ENCODE measurements at places on chromosomes 5 and 9.
A peak's percentile ranks its signal among the peaks of the same experiment; 100 is the strongest.

GRCh38 chr9:134301387-134302129 lies 24.7 kb upstream of the RXRA start:
- no peak for DNase-seq

- DNase-seq = no peak
Observed at GRCh38 chr9:135095470-135096407, 8.3 kb downstream of the OLFM1 start.

DNA sequence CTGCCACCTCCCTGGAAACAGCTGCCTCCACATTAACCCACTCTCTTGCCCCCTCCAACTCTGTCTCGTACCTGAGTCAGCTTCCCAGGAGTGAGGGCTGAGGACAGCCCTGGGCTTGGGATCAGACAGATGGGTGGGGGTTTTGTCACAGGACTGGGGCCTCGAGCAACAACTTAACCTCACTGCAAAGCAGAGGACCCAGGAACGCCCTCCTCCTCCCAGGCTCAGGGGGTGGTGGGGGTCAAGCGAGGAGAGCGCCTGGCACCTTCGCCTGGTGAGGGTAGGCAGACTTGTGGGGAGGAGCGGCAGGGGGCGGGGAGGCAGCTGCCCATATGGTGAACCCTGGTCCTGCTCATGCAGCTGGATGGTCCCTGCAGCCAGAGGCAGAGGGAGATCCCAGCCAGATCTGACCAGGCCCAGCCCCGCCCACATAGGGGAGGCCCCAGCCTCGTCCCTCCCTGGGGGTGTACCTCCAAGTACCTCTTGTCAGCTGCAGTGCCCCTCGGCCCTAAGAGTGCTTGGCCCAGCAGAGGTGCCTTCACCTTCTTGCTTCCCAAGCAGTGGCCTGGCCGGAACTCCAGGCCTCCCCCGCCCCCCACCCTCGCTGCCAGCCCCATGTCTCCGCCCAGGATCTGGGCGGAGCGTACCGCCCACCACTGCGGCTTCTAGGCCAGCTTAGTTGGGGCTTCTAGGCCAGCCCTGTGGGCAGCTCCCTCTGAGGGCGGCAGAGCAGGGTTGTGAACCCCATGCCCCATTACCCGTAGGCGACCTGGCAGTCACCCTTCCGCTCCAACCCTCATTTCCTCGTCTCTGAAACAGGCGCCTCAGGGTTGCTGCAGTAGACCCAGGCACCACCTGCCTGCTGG lies at the start of gene SARDH:
Gene SARDH (minus strand): TSS at position 579 of the 866 bp plus-strand sequence. CDS start 4,179 bp downstream, outside the sequence.
- DNase-seq = peak; percentile 57

DNA sequence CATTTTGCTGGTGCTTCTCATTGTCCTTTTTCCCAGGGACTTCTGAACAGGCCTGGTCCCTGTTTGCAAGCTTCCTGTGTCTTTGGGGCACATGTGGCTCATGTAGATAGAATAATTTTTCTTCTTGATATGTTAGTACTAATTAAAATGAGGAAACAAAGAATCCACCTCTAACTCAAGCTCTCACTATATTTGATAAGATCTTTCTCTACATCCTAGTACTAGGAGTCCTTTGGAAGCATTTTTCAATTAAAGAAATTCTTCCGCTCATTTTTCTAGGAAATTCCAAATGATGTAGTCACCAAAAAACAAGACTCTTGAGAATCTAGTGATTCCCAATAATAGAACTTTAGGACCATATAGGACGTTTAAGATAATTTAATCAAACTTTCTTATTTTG lies 165.3 kb downstream of the SEC61B start:
- no peak for DNase-seq

- no peak for DNase-seq
Observed at GRCh38 chr9:115891929-115892328, 261.7 kb upstream of the PAPPA start.

DNA sequence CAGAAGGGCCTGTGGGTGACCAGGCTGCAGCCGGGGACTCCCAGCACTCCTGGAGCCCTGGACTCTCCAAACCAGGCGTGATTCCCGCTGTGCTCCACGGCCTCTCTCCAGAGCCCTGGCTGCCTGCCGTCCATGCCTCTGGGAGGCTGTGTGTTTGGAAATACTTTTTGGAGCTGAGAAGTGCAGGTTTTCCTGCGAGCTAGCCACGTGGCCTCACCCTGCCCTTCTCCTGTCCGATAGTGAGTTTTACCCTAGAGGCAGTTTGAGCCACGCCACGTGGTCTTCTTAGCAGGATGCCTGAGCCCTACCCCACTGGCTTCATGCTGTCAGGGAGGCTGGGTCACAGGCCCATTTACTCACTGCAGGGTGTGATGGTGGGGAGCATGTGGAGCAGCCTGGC lies 71.3 kb downstream of the COL5A1 start:
- DNase-seq = no peak

GRCh38 chr5:24110004-24110615 lies 534.7 kb downstream of the CDH10 start:
- DNase-seq = peak; percentile 65

DNA sequence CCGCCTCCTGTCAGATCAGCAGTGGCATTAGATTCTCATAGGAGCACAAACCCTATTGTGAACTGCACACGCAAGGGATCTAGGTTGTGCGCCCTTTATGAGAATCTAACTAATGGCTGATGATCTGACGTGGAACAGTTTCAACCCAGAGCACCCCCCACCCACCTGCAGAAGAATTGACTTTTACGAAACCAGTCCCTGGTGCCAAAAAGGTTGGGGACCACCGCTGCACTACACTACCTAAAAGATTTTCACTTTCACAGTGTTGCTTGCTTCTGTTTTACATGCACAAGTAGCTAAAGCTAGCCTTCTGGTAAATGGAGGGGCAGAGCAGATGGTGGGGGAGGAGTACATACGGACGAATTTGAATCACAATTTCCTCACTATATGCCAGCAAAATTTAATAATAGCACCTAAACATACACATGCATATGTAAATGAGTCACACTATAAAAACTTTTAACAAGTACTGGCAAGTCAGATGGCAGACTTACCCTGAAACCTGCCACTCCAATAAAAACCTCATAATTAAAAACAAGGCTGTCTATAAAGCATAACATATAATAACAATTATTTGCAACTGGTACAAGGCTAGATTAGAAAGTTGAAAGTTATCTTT lies 24.0 kb upstream of the CDKN2B start:
- no peak for DNase-seq

DNA sequence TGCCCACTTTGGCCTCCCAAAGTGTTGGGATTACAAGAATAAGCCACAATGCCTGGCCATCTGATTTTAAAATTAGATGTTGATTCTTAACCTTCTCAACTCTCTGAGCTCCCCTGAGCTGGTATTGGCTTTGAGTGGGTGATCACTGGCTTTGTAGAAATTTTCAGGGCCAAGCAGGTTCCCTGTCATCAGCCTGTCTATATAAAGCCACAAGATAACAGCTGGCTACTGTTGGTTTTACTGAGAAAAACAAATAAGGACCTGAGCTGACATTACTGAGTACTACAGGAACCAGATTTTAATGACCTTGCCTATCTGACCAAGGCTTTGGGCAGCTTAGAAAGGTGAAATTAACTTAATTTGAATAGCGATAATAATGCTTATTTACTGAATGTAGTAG lies 153.6 kb downstream of the MSX2 start:
- DNase-seq = no peak

GRCh38 chr5:139049780-139050179 lies 148.4 kb downstream of the SIL1 start:
- DNase-seq = no peak

GRCh38 chr5:10654566-10654965 lies 90.7 kb downstream of the ANKRD33B start:
- no peak for DNase-seq

- DNase-seq = peak; percentile 78
Observed at GRCh38 chr9:96644137-96644536, 11.0 kb downstream of the PRXL2C start.

DNA sequence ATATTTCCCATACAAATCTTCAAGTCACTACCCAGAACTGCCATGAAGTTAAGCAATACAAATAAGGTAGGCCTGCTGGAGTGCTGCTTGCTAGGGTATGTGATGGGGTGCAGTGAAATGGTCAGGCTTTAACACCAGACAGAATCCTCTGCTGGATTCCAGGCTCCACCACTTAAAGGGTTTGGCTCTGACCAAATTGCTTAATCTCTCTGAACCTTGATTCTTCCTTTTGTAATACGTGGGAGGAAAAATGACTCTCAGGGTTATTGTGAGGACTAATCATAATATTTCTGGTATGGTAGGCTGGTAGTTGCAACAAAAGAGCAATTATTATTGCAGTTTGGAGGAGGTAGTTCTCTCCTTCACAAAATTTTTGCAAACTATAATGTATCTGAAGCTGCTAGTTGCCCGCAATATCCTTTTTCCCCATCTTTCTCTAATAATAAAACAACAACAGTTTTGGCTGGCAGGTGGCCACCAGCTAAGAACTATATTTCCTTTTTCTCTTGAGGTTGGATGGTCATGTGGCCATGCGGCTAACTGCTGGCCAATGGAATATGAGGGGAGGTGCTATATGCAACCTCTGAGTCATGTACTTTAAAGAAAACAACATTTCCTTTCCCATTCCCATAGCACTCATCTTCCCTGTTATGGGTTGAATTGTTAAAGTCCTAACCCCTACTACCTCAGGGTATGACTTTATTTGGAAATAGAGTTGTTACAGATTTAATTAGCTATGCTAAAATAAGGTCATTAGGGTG lies 44.1 kb downstream of the CCL28 start:
- DNase-seq = no peak

GRCh38 chr5:3007577-3007976 lies 256.1 kb upstream of the IRX2 start:
- no peak for DNase-seq

DNA sequence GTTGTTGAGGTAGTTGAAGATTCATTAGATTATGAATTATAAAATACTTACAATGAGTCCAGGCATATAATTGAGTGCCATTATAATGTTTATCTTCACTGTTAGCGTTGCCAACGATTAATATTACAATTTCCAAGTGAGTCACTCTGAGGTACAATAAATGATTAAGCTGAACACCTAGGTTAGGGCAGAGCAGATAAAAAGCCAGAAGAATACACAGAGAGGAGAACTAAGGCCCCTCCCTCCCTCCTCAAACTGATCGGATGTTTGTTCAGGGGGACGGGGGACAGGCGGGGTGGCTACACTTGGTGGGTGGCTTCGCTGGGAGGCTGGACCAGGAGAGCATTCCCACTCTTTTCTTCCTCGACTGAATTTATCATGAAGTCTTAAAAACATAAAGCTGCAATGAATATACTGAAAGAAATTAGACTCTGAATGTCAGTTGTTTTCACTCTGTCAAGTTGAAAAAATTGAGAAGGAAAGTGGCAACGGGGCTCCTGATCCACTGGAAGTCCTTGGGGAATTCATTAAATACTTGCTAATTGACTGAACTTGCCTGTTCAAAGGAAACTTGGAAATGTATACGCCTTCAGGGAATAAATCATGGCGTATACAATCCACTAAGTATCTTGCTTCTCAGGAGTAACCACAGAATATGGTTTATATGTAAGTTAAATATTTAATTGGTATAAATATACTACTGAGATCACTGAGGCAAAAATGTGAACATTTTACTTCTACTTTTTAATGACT lies 198.1 kb downstream of the TSSK1B start:
- no peak for DNase-seq

- no peak for DNase-seq
Observed at GRCh38 chr5:114362197-114362976, 517 bp downstream of the KCNN2 start.

DNA sequence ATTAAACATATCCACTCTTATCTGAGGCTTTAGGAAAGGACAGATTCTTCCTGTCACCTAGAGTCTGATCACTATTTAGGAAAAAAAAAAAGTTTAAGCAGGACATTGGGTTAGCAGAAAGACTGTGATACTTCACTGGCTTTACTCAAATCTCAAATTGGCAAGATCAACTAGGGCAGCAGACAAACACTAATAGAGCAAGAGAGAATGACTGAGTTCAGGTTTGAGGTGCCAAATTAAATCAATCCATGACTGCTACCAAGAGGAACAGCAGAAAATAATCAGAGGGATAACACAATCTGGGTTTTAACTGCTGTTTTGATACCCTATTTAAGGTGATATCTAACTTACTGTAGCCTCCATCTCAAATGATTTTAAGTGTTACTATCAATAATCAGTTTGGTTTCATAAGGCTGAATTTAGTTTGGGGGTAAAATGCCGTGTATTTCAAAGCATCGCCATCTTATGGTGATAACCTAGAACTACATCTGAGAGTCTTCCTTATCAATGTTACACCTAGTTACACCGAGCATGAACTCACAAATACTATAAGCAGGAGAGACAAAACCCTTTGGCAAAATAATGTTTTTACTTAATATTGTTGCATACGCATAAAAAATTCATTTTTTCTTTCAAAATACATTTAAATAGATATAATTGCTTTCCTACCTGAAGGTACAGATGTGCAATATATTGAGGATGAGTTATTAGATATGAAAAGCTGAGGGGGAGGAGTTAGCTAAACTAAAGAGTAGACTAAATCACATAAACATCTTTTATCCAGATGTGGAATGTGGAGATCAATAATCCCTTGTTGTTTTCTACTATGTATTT lies 286.4 kb upstream of the CDH12 start:
- DNase-seq = peak; percentile 43

GRCh38 chr9:75903785-75904360 lies 13.4 kb downstream of the PCSK5 start:
- DNase-seq = no peak

DNA sequence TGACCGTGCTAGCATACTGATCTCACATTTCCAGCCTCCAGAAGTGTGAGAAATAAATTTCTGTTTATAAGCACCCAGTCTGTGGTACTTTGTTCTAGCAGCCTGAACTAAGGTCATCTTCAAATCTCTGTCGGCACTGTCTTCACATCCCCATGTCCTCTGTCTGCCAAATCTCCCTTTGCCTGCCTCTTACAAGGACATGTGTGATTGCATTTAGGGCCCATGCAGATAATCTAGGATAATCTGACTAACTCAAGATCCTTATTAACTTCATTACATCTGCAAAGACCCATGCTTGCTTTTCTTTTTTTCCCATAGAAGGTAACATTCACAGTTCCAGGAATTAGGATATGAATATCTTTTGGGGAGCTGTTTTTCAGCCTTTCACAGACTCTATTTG lies 132.7 kb downstream of the AOPEP start:
- DNase-seq = no peak

- no peak for DNase-seq
Observed at GRCh38 chr5:14868771-14869170, 2.8 kb downstream of the ANKH start.

DNA sequence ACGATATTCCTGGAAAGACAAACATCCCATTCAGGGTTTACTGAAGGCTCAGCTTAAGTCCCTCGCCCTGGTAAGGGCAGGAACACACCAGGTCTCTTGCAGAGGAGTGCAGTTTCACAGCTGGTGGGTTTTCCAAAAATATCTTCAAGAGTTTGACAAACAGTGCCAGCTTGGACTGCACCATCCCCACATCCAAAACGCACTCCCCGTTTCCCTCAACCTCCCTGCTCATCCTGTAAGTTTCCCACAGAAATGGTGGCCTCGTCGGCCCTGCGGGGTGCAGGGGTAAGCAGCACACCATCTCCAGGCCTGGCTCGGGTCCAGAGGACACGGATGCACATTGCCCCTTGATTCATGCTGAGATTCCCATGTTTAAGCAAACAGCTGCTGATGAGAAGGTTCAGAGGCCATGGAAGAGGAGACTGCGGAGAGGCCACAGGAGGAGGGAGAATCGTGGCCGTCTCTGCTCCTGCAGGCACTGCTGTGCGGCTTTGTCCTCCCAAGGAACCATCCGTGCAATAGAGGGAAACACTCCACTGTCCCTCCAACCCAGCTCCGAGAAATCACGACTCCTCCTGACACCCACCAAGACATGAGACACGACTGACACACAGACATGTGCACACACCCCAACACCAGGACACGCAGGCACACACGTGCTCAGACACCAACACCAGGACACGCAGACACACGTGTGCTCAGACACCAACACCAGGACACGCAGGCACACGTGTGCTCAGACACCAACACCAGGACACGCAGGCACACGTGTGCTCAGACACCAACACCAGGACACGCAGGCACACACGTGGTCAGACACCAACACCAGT lies 24.0 kb upstream of the SLC12A7 start:
- DNase-seq = peak; percentile 34
